ENCODE measurements at places on chromosomes 5 and 9.

DNA sequence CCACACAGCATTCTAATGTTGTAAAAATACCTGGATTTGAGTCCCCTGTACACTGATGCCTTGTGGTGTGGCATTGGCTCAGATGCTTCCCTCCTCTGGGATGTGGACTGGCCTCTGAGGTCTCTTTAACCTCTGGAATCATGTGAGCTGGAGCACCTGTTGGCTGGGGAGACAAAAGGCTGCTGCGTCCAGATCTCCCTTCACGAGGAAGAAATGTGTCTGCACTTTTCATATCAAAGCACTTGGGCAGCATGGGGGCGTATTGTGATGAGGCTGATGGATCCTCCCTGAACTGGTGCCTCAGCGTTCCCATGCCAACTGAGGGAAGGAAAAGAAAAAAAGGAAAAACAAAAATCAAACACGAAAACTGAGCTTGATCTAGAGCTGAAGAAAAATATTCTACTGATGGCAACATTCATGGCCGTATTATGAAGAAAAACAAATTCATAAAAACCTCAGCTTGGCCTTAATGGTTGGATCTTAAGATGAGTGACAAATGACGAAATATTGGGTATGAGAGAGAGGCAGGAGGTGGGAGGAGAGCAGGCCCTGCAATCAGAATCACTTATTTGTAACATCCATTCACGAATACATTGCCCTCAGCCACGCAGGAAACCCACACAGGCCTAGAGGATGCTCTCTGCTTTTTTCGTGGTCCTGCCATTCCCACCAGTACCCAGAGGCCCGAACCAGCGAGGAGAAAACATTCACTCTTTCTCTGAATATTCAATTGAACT is 26.2 kb downstream of the GRIA1 start:
- DNase-seq = no peak

GRCh38 chr5:119329666-119330065 is 26.2 kb upstream of the TNFAIP8 start:
- no peak for DNase-seq

GRCh38 chr5:139733698-139734538 is 61.7 kb upstream of the PSD2 start:
- no peak for DNase-seq

DNA sequence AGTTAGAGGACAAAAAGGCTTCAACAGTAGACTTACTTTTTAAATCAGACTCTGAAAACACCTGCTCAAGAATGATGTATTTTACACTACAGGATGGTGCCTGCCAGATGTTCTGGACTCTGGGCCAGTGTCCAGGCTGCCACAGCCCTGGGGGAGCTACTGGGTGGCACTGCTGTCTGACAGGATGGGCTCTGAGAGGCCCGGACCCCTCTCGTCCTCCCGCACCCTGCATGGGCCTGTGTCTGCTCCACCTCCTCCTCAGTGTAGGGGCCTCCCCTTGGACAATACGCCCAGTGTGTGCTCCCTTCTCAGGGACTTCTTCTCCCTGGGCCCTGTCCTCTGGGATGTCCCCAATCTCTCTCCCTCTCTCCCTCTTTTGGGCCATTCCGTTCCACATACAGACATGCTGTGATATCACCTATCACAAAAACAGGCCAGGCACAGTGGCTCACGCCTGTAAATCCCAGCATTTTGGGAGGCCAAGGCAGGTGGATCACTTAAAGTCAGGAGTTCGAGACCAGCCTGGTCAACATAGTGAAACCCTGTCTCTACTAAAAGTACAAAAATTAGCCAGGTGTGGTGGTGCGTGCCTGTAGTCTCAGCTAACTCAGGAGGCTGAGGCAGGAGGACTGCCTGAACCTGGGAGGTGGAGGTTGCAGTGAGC is 23.4 kb downstream of the GFPT2 start:
- DNase-seq = no peak

DNA sequence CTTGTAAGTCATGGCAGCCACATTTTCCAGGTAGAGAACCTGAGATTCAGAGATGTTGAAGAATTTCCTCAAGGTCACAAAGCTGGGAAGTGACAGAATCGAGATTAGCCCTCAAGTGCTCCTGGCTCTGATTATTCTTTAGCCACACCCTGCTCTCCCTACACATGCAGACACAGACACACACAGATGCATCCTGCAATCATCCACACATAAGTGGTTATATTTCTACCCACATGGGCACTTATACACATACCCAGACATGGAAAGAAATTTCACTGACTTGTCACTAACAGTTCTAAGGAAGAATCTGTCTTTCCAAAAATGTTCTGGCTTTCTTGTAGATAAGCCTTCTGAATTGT is 32.2 kb upstream of the GALNT10 start:
- no peak for DNase-seq

- no peak for DNase-seq
Measured at GRCh38 chr9:130432362-130432761, 12.4 kb upstream of the ASS1 start.

DNA sequence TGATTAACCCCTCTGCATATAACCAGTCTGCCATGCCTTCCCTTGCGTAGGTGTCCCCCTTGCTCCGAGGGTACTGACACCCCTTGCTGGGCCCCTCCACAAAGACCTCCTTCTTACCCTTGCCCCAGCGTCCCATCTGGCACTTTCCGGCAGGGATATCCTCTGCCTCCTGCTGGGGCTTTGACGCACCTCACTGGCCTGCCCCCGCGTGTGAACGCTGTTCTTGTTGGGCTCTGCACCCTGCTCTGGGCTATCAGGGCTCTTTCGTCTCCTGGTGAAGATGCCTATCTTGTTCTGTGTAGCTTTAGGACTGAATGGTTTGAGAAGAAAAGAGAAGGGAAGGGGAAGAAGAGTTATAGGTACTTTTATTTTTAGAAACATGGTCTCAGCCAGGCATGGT is 53.0 kb downstream of the SUB1 start:
- no peak for DNase-seq

All from GM10248 (cell line).